ENCODE measurements at places on chromosomes 2 and 18.

GRCh38 chr2:9975328-9975727 is 23.8 kb downstream of the GRHL1 start:
- DNase-seq = no peak

DNA sequence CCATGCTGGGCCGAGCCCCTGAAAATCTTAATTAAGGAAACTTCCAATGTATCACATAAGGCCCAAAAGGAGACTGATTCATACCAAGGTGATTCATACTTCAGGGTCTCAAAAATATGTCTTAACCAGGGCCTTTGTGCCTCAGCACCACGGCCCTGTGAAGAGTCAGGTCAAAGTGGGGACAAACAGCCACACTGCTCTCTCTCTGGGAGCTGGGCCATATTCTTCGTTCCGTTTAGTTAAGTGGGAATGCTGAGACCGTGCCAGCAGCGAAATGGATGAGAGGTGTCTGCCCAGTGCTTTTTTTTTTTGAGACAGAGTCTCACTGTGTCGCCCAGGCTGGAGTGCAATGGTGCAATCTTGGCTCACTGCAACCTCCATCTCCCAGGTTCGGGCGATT is 9.3 kb upstream of the PTMA start:
- no peak for DNase-seq

DNA sequence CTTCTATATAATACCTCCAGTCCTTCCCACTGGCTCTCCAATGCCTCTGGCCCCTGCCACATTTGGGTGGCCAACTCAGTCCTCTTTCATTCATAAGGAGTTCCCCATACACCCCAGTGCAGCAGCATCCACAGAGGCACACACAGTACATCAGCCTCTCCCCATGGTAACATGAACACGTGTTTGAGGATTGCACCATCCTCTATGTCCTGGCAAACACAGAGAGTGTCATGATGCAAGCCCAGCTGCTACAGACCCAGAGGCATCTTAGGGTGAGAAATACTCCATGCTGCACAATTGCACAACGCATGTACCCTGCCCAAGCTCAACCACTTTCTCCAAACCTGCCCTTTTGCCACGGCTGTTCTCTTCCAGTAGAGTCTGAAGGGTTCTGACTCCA is 11.5 kb downstream of the IGFBP5 start:
- DNase-seq = no peak

DNA sequence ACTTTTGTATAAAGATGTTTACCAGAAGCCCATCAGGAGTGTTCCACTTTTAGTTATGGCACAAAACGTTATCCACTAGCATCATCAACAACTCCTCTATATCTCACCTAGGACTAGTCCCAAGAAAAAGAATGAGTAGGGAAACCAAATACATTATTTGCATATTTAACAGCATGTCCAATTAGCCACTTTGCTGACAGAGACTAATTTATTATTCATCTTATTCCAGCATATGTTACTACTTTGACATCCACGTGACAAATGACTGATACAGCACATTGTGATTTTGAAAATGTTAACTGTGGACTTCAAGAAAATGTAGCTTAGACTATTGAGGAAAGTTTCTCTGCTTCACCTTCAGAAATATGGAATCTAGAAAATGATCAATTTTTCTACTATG is 694.0 kb downstream of the NRXN1 start:
- DNase-seq = no peak

- DNase-seq = peak; percentile 15
Observed at GRCh38 chr2:18749912-18750526, 160.7 kb upstream of the NT5C1B start.

DNA sequence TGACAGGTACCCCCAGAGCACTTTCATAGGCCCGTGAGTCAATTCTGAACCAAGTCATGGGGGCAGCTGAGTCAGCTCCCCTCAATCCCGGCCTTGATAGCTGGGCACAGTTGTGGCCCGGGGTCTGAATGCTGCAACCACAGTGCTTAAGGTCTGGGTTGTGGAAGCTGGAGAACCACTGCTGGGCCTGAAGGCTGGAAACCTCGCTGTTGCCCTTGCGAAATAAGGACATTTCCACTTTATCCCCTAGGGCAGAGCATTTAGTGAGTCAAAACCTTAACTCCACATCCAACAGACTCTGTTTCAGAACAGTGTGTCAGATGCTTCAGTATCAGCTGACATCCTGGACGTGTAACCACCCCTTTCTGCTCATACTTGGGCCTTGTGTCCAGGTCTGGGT is 58.6 kb downstream of the SP110 start:
- DNase-seq = no peak

- DNase-seq = no peak
Observed at GRCh38 chr2:237702441-237703391, 75.3 kb downstream of the LRRFIP1 start.

- DNase-seq = no peak
Observed at GRCh38 chr2:198498516-198498915, 694.1 kb downstream of the PLCL1 start.

DNA sequence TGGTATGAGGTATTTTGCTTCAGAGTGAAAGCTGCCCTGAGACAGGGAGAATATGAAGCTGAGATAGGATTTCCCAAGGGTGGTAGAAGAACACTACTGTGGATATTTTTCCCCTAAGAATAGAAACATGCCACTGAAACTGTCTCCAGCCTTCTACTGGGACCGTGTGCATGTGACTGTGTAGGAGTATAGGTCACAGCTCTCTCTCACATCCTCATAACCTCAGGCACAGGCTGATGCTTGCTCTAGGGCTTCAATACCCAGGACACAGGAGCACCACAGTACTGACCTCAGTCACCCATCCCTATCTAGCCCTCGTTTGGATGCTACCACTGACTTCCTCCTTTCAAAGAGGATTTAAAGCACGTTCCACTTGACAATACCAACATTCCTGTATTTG is 67.2 kb downstream of the REV1 start:
- DNase-seq = no peak

- DNase-seq = no peak
Observed at GRCh38 chr18:9716780-9717563, 8.9 kb downstream of the RAB31 start.

GRCh38 chr2:516944-517343 is 160.3 kb downstream of the TMEM18 start:
- no peak for DNase-seq

DNA sequence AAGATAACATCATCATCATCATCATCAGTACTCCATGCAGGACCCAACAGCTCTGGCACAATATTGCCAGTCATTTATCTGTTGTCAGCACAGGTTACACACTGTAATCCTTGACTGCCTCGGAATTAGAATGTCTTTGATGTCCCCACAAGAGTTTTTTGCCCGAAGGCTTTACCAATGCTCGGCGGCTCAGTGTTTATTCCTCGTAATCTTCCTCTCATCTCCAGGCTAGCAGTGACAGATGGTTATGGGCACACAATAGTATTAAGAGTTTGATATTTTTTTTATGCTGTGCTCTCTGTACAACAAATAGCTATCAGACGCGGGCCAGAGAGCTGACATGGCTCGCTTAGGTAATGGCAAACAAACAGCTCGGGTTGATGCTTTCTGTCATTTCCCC is 515.2 kb downstream of the ZEB2 start:
- DNase-seq = no peak

DNA sequence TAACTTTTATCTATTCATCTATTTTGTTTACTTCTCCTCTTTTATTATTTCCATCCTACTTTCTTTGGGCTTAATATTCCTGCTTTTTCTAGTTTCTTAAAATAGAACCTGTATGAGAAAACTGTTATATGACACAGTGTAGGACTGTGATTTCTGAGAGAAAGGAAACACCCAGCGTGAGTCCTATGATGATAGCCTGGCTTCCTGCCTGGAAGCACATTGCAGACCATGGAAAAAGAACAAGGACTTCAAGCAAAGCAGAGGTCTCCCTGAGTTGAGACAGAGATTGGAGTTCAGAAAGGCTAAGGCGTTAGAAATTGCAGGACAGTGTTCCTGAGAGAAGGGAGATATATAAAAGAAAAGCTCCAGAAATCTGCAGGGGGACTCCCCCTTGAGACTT is 7.8 kb downstream of the RBM44 start:
- no peak for DNase-seq

GRCh38 chr18:79805926-79806487 is 8.3 kb downstream of the KCNG2 start:
- DNase-seq = no peak

GRCh38 chr2:134973241-134974138 is 54.9 kb downstream of the CCNT2 start:
- no peak for DNase-seq

- peak; percentile 32 for DNase-seq
Observed at GRCh38 chr2:30225131-30225762, 6.1 kb upstream of the LBH start.

DNA sequence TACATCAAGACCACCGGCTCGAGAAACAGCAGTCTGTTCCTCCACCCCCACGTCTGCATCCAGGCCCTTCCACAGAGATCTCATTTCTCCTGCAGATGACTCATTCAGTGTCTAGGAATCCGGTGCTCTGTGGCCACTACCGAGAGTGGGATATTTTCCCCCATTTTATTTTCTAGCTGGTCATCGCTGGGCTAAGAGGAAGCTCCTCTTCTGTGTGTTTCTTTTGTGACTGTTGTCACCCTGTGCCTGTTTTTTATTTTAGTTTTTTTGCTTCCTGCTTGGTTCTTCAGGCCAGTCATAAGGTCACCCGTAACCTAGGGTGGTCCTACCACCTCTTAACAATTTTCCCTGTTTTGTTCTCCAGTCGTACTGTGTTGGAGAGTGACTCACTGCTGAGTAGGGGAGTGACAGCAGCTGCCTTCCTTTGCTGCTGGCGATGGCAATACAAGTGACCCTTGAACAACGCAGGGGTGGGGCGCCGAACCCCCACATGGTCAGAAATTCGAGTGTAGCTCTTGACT is 6.7 kb downstream of the RAMP1 start:
- no peak for DNase-seq

GRCh38 chr2:12243381-12243780 is 473.4 kb upstream of the TRIB2 start:
- no peak for DNase-seq

GRCh38 chr2:50449306-50449705 is 582.6 kb downstream of the NRXN1 start:
- DNase-seq = no peak

DNA sequence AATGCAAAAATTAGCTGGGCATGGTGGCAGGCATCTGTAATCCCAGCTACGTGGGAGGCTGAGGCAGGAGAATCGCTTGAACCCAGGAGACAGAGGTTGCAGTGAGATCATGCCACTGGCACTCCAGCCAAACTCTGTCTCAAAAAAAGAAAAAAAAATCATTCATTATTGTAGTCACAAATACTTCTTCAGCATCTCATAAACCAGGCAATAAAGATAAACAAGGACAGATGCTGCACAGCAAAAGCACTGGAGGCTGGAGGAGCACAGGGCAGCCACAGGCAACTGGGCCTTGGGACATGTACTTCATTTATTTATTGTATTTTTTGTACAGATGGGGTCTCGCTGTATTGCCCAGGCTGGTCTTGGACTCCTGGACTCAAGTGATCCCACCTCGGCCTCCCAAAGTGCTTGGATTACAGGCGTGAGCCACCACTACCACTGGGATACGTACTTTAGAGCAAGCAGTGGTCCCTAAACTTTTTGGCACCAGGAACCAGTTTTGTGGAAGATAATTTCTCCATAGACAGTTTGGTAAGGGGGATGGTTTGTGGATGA is 16.8 kb upstream of the MAT2A start:
- DNase-seq = no peak

DNA sequence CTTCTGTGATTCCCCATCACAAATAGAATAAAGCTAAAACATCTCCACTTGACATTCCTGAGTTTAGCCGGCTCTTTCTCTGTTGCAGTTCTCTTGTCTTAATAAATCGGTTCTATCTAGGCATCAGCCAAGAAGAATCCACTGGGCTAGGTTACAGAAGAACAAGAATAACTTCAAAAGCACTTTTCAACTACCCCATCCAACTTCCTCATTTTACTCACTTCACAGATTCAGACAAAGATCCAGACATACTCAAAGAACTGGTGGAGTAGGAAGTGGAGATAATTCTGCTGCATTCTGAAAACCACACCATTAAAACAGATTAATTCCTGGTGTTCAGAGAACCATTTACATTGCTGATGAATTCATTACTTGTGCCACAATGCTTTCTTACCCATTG is 9.6 kb upstream of the ALPK2 start:
- no peak for DNase-seq

DNA sequence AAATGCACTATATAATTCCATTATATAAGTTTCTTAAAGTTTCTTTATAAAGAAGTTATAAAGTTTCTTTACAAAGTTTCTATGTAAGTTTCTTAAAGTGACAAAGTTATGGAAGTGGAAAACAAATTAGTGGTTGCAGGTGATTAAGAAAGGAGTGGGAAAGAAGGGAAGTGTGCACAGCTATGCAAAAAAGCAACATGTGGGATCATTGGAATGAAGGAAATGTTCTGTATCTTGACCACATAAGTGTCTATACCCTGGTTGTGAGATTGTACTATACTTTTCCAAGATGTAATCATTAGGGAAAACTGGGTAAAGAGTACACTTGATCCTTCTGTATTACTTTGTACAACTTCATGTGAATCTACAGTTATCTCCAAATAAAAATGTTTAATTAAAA is 1541.1 kb downstream of the LRP1B start:
- DNase-seq = no peak

- no peak for DNase-seq
Observed at GRCh38 chr2:48512571-48512970, 17.4 kb upstream of the STON1 start.

- no peak for DNase-seq
Observed at GRCh38 chr2:211487733-211488132, 931.3 kb downstream of the CPS1 start.

DNA sequence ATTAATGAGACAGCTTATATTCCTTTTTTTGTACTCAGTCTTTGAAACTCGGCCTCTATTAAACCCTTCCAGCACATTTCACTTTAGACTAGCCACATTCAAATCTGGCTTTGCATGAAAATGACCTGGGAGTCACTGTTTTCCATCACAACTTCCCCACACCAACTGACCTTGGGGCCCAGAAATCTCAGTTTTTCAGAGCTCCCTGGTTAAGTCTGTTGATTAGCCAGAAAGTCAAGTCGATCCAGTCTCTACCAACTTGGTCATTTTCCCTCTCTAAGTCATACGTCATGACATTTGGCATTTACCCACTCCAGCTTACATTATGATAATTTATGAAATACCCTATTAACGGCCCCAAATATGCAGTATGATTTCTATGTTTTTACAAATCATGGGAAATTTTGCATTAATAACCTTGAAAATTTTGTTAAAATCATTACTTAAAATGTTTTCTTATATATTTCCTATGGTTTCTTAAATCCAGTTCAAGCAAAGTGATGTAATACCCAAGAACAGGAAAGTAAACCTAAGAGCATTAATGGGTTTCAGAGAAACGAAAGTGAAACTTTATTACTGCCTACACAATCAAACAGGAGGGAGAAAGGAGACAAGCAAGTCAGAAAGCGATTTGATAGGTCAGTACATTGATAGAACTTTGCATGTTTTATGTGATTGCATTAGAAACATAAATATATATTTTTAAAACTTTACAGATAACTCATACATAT is 77.1 kb downstream of the SPATS2L start:
- DNase-seq = no peak
